ENCODE measurements at places on chromosomes 12 and 14.

GRCh38 chr12:120710805-120711296 is 593 bp downstream of the UNC119B start:
- DNase-seq: no peak

- peak; percentile 56 for DNase-seq
Observed at GRCh38 chr12:25308756-25309155, 58.0 kb upstream of the KRAS start.

GRCh38 chr12:68237619-68238018 is 12.0 kb upstream of the IL26 start:
- no peak for DNase-seq

GRCh38 chr14:103332143-103332919 is 1.7 kb upstream of the EIF5 start:
- DNase-seq: no peak
